Hippocampal formation (tissue), 2 donors: ENCODE measurements at places on chromosomes 2 and 18.

DNA sequence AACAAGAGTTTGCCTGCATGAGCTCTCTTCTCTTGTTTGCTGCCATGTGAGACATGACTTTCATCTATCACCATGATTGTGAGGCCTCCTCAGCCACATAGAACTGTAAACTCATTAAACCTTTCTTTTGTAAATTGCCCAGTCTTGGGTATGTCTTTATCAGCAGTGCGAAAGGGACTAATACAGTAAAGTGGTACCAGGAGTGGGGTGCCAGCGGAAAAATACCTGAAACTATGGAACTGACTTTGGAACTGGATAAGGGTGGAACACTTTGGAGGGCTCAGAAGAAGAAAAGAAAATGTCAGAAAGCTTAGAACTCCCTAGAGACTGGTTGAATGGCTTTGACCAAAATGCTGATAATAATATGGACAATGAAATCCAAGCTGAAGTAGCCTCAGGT lies 260.9 kb downstream of the DSC3 start:
- no peak for DNase-seq

- no peak for DNase-seq
These were observed at the start of gene PAX8 for GRCh38 chr2:113278742-113279139. Gene PAX8, minus strand, starts transcription at chr2:113278921. Its CDS starts 527 bp downstream, at chr2:113278394.

DNA sequence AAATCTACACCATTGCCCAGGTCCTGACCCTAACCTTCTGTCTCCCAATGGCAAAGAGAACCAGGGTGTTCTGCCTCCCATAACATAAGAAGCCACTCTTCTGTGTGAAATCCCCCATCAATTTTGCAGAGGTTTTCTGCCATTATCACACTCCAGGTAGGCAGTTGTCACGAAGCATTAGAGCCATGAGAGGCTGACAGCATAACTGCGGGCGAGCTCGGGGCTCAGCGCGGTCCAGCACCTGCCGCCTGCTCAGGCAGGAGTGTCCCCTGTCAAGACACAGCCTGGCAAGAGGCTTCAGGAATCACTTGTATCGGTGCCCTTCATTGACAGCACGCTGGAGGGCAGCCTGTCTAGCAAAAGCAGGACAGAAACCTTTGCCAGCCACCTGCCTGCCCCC lies 251.2 kb downstream of the SATB2 start:
- no peak for DNase-seq

GRCh38 chr2:146597291-146597690 lies 1247.5 kb upstream of the ACVR2A start:
- DNase-seq, result no peak

DNA sequence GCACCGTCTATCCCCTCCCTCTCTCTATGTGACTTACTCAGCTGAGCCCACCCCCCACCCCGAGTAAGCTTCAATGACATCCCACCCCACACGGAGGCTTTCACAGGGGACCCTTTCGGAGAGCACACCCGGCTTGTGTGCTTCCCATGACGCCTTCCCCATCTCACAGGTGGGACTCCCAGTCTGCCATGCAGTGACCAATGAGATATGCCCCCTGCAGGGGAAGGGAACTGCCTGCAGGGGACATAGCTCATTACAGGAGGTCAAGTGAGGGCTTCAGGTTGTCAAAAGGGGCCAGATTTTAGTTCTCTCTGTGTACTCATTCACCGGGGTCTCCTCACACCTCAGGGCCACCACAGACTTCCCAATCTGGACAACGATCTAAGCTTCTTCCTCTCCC lies 112.6 kb downstream of the GAREM1 start:
- DNase-seq, result no peak

GRCh38 chr2:112831513-112831845 lies 5.1 kb downstream of the IL1B start:
- no peak for DNase-seq

DNA sequence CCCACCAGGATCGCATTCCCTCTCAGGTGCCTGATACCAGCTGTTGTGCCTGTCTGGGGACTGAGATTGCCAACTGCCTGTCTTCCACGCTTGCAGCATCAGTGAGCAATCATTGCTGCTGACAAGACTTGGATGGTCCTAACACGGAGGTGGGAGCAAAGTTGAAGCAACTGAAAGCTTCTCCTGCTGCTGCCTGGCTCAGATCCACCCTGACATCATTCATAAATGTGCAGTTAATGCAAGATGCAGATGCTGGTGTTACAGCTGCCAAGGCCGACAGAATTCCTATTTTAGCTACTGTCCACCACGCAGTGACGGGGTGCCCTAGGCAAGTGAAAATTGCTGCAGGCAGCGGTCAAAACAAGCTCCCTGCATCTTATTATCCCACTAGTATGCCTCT lies 131.4 kb downstream of the VWC2L start:
- no peak for DNase-seq

GRCh38 chr2:75729861-75730260 lies 19.1 kb upstream of the GCFC2 start:
- DNase-seq, result peak; percentile 18

DNA sequence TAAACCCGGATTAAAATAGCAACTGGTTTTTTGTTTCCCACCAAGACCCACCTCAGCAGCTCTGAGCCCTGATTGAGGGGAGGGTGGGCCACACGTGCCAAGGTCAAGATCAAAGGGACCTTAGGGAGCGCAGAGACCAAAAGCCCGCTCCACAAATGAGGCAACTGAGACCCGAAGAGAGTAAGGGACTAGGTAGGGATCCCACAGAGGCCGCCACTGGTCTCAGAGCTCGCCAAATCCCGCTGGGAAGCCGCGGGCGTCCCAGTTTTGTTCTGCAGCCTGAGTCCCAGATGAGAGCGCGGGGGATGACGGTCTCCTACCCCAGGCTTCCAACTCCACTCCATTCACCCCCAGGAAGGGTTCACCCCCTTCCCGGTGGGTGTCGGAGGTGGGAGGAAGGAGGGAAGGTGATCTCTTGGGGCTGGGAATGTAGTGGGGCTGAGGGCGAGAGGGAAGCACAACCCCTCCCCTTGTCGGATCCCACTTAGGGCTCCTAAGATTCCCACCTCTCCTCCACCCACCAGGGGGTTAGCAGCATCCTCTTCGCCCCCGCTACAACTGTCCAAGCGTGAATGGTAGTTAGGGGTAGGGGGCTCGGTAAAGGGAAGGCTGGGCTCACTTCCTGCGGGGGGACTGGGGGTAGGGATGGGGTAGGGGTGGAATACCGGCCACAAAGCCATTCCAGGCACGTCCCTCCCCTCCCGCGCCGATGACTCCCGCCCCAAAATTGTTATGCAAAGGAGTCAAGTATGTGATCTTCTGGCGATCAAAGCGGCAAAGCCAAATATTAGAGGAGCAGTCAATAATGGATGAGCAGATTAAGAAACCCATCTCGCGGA lies 7.3 kb upstream of the EN1 start:
- no peak for DNase-seq

- DNase-seq, result no peak
These were observed 539.4 kb upstream of the TNP1 start for GRCh38 chr2:217399291-217399690.

DNA sequence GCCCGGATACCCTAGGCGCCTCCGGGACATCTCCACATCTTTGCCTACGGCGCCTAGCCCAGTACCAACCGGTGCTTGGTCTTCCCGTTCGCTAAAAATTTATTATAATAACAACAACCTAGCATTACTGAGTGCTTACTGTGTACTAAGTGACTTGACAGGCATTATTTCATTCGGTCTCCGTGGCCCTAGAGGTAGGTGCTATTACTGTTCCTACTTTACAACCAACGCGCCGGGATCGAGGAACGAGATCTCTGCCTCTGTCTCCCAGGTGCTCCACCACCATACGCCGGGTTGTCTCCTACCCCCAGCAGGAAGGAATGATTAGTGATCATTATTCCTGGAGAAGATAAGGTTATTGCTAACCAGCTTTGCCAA lies 657 bp upstream of the BIN1 start:
- no peak for DNase-seq

- no peak for DNase-seq
These were observed 307.3 kb upstream of the CHAC2 start for GRCh38 chr2:53460347-53460746.

GRCh38 chr2:240947607-240948006 lies 41.5 kb downstream of the CROCC2 start:
- DNase-seq, result no peak

DNA sequence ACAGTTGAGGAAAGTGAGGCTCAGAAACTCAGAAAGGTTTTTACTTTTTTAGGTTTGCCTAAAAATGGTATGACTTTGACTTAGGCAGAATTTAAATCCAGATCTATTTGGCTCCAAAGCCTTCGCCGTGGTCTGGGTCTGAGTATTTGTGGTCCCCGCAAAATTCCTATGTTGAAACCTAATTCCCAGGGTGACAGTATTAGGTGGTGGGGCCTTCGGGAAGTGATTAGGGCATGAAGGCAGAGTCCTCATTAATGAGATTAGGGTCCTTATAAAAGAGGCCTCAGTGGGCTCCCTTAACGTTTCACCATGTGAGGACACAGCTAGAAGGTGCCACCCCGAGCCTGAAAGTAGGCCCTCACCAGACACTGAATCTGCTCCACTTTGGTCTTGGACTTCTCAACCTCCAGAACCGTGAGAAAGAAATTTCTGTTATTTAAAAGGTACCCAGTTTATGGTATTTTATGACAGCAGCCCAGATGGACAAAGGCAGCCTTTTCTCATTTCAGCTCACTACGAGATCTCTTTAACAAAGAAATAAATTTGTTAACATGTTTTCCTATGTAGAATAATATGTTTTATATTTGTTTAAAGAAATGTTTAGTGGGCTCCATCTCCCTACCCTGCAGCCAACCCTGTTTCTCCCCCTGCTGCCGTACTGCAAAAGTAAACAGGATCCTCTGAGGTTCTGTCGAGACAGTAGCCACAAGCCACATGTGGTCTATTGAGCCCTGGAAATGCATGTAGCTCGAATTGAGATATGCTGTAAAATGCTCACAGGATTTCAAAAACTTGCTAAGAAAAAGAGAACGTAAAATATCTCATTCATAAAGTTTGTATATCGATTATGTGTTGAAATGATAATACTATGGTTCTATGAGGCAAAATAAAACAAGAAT lies 80.6 kb downstream of the MOGAT1 start:
- DNase-seq, result no peak

DNA sequence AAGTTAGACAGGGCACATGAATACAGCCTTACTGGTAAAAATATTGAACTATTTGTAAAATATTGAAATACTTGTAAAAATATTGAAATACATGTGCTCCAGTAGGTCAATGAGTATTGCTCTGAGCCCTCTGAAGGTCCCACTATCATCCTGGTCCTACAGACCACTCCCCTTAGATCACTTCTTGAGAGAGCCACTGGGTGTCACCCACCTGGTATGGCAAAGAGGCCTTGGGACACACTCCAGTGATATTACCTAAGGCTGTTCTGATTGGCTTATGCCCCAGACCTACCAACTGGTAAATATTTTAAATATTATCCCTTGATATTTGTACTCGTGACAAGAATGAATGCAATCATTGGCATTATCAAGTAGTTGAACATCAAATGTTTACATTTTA lies 5.0 kb downstream of the THSD7B start:
- no peak for DNase-seq

GRCh38 chr2:136495636-136496035 lies 269.7 kb upstream of the THSD7B start:
- no peak for DNase-seq

DNA sequence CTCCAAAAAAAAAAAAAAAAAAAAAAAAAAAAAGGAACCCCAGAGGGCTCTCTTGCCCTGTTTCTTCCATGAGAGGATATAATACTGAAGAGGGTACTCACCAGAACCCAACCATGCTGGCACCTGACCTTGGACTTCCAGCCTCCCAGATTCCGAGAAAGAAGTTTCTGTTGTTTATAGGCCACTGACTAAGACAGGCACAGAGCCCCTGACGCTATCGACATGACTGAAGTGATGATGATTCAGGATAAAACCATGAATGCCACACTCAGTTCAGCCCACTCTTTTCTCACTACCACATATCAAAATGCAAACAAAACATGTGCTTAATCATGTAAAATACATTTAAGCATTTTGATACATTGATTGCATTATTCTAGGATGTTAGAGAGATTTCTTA lies 66.1 kb upstream of the CDCA7 start:
- no peak for DNase-seq

GRCh38 chr2:2542316-2542715 lies 211.2 kb upstream of the MYT1L start:
- DNase-seq, result no peak

DNA sequence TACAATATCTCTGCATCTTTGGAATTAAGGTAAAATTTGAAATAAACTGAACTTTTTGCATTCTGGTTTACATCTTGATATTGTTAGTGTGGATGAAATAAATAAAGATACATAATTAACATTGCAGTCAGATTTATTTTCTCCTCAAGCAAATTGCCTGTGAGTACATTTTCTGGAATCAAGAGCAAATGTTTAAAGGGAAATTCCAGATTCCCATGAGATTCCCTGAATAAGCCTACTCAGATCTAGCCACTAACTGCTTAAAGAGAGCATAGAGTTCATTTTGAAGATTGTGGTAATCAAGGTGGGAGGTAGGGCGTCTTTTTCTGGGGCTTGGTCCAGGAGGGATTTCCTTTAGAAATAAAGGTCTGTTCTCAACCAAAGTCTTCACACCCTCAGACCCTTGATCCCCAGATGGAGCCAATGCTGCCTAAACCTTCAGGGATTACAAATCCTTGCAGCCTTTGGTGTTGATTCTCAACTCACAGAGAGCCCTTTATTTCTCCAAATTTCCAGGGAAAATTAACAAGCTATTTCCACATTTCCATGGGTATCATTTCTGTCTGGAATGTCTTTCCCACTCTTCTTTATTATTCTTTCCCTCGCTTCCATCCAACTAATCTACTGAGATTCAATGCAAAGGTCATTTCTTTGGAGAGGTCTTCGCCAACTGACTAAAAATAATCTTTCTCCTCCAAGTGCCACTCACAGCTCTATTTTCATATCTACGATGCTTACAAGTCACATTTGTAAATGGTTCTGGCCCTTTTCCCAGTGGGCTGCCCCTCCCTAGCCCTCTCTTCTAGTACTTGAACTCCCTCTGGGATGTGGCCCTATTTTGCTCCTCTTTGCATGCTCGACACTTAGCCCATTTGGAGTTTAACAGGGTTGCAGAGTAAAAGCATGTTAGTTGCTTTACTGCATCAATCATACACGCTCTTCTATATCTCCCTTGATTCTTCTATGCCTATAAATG lies 79.8 kb upstream of the SPATS2L start:
- no peak for DNase-seq

DNA sequence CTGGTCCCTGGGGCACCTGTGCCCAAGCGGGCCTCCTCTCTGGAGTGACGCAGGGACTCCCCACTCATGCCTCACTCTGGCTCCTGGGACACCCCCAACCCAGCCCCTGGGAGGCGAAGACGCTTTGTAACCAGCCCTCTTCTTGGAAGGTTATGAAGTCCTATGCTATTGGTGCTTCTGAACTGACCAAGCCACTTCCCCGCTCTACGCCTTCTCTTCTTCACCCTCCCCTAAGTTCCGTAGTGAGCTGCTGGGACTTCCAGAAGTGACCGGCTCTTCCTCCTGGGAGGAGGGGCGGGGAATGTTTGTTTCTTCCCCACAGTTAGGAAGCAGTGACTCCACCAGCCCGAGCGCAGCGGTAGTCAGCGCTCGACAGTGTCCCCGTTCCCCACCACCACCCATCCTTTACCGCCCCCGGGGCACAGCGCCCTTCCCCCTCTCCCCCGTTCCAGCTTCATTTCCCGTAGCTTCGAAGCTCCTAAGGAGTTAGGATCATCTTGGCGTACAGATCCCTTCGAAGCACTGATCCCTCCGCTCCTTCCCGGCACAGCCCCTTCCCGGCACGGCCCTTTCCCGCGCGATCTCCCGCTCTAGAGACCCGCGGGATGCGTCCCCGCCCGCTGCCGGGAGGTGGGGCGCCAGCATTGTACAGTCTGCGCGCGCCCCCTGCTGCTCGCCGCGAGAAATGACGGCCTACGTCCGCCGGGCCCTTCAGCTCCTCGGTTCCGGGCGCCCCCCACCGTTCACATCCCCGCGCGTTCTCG lies 25.3 kb upstream of the NOTO start:
- DNase-seq, result peak; percentile 77

GRCh38 chr2:23637011-23637778 lies 252.2 kb downstream of the KLHL29 start:
- no peak for DNase-seq
